ENCODE measurements at places on chromosomes 12 and 14.

- no peak for DNase-seq
Observed at GRCh38 chr12:1882850-1883470, 35.5 kb downstream of the CACNA2D4 start.

- no peak for DNase-seq
Observed at GRCh38 chr14:43480976-43481375, 1026.1 kb downstream of the FSCB start.

- DNase-seq: no peak
Observed at GRCh38 chr12:130160306-130160705, 2.0 kb upstream of the FZD10 start.

GRCh38 chr12:33555128-33555527 is 115.5 kb upstream of the SYT10 start:
- no peak for DNase-seq

DNA sequence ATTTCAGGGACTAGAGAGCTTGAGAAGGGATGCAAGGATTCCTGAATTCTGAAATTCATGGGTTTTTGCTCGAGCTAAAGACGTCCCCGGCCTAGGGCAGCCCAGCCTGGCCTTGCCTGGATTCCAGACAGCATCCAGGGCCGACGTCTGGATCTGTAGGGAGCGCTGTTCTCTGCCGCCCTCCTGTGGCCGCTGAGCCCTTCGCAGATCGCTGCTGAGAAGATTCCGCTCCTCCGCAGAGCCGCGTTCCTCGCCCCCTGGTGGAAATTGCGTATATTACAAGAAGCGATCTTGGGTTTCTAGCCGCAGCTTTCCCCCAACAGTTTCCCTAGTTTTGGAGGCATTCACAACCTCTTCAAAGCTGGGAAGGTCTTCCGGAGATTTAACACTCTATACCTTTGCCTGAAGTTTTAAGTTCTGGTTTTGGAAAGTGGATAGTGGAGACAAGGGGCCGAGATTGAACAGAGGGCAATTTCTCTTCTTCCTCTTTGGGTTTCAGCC is 5.1 kb downstream of the CISTR start:
- DNase-seq: peak; percentile 80

- DNase-seq: no peak
Observed at GRCh38 chr14:77107228-77107627, 9.2 kb downstream of the CIPC start.

- no peak for DNase-seq
Observed at GRCh38 chr12:12902036-12902435, 10.7 kb downstream of the GPRC5A start.

- DNase-seq: peak; percentile 47
Observed at GRCh38 chr14:90903101-90903500, 86.9 kb upstream of the TTC7B start.

DNA sequence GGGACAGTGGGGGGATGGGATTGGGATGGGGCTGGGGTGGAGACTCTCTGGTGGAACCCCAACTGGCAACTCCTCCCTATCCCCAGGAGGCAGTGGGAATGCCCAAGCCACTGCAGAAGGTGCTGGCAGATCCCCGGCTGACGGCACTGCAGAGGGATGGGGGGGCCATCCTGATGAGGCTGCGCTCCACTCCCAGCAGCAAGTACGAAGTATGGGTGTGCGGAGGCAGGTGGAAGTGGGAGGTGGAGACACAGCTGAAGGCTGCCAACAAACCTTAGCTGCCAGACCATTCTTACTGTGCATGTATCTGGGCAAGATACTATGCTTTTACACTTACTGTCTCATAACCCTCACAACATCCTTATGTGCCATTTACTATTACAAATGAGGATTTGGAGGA is 8.2 kb downstream of the ARHGEF40 start:
- no peak for DNase-seq

DNA sequence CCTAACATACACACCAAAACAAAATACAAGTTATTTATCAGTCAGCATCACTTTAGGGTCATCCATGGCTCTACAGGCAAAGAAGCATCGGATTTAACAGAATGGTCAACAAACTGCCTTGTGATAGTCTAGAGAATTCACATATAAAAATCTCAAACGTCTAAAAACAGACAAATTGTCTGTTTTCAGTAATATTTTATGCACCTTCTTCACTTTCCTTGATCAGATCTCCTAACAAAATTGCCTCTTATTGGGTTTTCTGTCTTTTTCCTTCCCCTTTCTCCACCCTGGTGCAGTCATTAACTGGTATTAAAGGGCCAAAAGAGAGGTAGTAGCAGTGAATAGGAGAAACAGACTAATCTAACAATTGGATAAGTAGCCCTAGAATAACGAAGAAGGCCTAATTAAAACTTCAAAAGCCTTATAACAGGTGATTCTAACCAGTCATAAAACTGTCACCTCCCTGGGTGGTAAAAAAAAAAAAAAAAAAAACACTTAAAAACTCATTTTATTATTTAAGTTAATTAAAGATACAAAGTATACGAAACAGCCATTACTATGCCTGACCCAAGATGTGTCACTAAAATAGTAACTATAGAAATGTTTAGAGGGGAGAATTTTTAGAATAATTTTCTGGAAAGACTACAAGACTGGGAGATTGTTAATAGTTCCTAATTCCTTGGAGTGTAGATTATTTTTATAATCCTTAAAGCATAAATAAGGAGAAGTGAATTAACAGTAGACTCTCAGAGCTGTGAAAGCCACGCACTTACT is 1.5 kb downstream of the KIF21A start:
- no peak for DNase-seq

DNA sequence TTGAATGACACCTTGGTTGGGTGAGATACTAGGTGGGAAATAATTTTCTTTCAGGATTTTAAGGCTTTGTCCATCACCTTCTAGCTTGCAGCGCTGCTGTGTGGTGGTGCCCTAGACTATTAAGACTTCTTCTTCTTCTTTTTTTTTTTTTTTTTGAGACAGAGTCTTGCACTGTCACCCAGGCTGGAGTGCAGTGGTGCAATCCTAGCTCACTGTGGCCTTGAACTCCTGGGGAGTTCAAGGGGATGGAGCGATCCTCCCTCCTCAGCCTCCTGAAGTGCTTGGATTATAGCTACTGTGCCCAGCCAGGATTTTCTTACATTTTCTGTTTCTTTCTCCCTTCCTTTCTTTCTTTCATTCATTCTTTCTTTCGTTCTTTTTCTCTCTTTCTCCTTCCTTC is 10.3 kb upstream of the MTA1 start:
- no peak for DNase-seq

DNA sequence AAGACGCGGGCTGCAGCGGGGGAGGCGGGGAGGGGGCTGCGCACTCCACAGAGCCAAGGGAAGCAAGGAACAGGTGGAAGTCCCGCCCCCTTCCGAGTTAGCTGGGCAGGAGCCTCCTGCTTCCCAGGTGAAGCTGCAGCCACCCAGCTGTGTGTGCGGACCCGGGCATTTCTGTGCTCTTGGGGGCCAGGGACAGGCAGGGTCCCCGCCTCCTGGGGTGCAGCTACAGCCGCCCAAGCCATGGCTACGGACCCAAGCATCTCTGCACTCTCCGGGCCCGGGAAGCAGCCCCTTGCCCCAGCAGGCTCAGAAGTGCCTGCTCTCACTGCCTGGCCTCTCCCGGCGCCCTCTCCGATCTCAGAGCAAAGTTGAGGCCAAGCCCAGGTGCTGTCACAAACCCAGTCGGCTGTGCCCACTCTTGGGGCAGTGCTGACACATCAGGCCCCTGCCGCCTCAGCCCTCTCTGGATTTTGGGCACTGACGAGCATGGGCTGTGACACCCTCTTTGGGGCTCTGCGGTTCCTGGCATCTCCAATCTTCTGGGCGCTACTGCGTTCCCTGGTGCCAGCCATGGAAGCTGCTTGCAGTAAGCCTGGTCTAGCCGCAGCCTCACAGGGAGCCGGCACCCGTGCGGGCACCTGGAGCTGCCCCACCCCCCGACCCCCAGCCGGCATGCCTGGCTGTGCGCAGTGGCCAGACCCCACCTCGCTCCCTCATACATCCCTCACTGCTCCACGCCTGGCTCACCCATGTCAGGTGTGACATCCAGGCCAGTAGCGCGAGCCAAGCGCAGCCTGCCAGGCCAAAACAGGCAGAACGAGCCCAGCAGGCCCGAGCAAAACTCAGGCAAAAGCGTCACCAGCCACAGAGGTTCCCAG is 8.5 kb upstream of the MGAT4C start:
- DNase-seq: no peak

DNA sequence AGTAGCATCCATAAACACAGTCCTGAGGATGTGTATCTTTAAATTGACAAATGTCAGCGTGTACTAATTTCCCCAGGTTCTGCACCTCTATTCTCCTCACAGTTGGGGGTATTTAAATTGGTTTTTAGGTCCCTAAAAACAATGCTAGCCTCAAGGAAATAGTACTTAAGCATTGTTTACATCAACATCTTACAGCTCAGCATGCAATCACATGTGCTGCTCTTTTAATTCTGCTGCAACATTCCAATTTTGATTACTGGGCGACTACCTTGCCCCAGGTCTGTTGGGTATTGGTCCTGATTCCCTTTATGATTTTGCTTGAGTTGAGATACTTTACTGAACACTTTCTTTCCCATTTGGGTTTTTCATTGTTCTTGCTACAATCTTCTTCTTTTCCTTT is 616.6 kb downstream of the CCER1 start:
- DNase-seq: no peak

- DNase-seq: no peak
Observed at GRCh38 chr14:24875203-24875838, 174.6 kb downstream of the STXBP6 start.

- DNase-seq: no peak
Observed at GRCh38 chr12:113435367-113435766, 13.2 kb downstream of the SDSL start.

- no peak for DNase-seq
Observed at GRCh38 chr12:122847516-122847836, 12.2 kb downstream of the HIP1R start.

DNA sequence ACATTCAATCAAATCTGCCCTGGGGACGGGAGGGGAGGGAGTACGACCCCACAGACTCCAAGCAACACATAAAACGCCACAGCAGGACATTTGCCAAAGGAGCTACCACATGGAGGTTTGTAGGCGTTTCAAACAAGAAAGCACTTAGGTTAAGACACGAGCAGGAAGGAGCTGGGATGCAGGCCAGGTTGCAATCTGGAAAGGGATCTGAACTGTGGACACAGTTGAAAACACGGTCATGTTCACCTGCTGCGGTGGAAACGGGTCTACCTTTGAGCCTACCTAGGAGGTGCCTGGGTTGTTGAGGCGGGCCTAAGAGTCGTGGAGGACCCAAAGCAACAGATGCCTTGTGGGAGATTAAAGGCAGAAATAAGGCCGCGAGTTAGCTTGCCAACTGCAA is 18.4 kb downstream of the PRKAB1 start:
- DNase-seq: no peak

DNA sequence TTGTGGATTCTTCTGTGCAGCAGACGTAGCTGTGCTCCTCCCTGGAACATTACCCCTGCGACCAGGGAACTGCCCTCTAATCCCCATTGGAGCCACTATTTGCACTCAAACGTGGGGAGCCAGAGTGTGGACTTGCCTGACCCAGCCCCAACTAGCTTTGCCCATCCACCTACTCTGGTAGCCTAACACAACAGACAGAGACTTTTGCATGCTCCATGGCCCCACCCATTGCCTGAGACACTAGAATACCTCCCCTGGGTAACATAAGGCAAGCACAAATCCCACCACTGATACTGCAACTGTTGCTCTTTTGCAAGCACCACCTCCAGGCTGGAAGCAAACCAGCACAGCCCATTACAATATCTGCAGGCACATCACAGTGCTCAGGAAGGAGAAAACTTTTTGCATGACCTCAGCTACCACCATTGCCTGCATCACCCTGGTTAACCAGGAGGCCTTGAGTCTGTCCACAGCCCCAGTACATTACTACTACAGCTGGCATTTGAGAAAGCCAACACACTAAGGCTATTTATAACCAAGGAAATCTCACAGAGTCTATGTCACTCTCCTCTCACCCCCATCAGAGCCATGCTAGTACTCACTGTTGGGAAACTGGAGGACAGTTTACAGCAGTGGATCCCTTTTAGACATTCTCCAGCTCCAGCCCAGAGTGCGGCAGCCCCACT is 15.0 kb downstream of the CEP128 start:
- DNase-seq: no peak

DNA sequence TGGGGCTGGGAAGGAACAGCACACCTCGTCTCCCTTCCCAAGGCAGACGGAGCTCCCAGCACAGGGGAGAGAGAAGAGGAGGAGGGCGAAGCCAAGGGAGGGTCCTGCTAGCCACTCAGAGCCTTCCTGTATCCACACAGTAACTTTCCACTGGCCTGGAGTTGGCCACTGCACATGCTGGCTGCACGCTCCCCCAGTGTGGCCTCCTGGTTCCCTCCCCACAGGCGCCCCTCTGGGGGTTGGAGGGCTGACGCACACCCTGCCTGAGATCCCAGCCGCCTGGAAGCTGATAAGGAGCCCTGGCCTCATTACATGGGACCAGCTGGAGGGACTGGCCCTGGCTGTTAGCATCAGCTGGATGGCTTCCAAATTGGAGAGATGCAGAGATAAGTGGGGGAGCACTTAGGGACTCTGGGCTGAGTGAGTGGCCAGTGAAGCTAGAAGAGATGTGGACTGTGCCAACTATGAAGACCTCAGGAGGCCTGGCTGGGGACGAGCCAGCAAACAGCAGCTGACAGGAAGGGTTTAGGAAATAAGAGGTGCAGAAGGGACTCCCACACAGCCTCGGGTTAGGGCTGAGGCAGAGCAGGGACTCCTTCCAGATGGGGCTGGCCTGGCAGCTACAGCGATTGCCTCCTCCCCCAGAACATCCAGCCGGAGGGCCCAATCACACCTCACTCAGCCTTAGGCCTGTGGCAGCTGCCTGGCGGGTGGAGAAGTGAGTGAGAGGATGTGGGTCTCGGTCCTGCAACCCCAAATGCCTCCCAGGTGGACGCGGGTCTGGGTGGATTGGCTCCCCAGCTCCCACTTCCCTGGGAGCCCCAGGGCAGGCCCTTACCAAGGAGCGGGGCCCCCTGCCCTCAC is 26.3 kb upstream of the BCDIN3D start:
- no peak for DNase-seq

GRCh38 chr14:51836417-51836816 is 24.0 kb upstream of the GNG2 start:
- DNase-seq: no peak

GRCh38 chr12:30792648-30793499 is 38.1 kb upstream of the CAPRIN2 start:
- no peak for DNase-seq

- DNase-seq: no peak
Observed at GRCh38 chr12:68976395-68976841, 43.4 kb upstream of the CPM start.
